Activated effector memory CD4-positive, alpha-beta T cell treated with anti-CD3 and anti-CD28 coated beads, Interleukin-2, amount 50 U/mL, for 16 hours (primary cell): ENCODE measurements at places on chromosomes 4 and X.

DNA sequence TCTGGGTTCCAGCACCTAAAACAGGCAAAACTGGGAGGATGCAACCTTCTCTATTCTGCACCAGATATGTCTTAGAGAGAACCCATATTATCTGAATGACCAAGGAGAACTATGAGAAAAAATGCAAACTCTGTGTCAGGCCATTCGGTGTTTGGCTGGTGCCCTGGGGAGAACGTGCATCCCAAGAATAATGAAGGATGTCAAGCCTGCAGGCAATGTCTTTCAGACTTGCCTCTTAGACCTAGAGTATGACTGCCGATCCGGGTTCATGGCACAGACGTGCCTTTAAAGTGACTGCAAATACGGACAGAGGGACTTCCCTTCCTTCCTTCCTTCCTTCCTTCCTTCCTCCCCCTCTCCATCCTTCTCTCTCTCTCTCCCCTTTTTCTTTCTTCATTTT is 6.9 kb downstream of the XAGE1B start:
- DNase-seq, result no peak

DNA sequence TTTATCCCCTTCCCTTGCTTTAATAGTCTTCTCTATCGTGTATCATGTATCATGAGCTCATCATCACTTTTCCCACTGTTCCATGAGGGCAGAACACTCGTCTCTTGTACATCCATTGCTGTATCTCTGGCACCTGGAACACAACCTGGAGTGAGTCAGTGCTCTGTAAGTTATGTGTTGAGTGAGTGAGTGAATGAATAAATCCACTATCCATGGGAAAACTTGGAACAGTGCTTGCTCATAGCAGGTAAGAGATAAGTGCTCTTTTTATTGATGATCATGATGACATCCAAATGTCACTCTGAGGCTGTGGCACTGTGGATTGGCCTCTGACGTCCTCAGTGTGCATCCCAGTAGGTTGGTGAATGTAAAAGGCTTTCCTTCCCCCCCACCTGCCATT is 4.3 kb downstream of the FGFBP1 start:
- no peak for DNase-seq

GRCh38 chrX:67917421-67918010 is 373.7 kb downstream of the AR start:
- DNase-seq, result no peak

GRCh38 chrX:19954335-19955096 is 36.3 kb downstream of the BCLAF3 start:
- no peak for DNase-seq
